ENCODE measurements at places on chromosomes 6 and 20.

GRCh38 chr6:32105433-32105832 lies 3.7 kb downstream of the TNXB start:
- no peak for DNase-seq

DNA sequence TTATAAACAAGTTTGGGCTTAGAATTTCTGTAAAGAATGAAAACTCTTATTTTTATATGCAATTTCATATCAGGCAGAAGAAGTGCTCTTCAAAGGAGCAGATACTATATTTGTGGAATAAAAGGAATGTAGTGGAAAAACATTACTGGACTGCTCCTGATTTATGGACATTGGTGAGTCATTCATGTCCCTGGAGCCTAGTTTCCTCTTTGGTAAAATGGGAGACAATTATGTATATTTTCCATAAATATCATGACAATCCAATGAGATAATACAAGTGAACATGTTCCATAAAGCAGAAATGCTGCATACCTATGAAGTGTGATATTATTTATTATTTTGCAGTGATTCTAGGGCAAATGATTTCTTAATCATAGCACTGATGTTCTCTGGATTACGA lies 445.8 kb upstream of the CITED2 start:
- DNase-seq, result no peak

- no peak for DNase-seq
Measured at GRCh38 chr6:35470663-35471120, 2.5 kb downstream of the RPL10A start.

DNA sequence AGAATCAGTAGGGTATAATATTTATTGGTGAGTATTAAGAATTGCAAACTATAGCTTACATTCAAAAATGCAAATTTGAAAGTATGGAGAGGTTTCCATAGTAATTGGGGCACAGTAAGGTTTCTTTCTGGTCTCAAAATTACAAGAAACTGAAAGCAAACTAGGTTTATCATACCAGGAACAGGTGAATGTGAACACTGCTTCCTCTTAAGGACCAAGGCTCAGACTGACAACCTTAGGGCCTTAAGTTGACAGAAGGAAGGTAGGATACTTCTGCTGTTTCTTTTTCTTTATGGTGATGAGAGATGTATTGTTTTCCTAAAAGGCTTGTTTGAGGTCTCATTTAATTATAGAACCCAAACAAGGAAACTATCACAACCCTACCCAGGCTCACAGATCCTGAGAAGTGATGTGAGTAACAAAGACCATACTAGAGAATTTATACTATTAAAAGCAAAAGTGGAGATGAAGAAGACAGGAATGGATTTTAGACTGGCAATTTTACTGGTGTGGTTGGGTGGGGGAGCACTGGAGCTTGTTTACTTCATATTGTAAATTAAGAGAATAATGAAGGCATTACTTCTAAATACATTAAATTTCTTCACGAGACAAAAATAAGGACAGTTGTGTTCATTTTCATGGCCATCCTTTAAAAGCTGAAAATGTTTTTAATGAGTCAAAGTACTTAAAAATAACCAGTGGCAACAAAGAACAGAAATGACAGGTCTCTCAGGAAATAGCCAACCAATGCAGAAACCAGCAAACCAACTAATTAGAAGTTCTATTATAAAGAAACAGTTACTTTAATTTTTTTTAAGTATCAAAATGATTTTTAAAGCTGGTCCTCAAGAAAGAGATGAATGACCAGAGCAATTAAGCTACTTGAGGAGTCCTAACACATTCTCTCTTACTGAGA lies 21.3 kb downstream of the STAU1 start:
- no peak for DNase-seq

- no peak for DNase-seq
Measured at GRCh38 chr6:168691774-168692173, 250.8 kb downstream of the SMOC2 start.

GRCh38 chr20:17624551-17625245 lies 54.8 kb downstream of the DSTN start:
- no peak for DNase-seq

Data from SK-N-DZ (cell line).